ENCODE measurements at places on chromosomes 12 and 14. TPM values are rescaled to one million over a fixed set of nuclear protein-coding genes. Genes with fewer than 3 reads are reported as not detected.

The PLEKHG3 gene
- total RNA-seq: 55.6 TPM

DNA sequence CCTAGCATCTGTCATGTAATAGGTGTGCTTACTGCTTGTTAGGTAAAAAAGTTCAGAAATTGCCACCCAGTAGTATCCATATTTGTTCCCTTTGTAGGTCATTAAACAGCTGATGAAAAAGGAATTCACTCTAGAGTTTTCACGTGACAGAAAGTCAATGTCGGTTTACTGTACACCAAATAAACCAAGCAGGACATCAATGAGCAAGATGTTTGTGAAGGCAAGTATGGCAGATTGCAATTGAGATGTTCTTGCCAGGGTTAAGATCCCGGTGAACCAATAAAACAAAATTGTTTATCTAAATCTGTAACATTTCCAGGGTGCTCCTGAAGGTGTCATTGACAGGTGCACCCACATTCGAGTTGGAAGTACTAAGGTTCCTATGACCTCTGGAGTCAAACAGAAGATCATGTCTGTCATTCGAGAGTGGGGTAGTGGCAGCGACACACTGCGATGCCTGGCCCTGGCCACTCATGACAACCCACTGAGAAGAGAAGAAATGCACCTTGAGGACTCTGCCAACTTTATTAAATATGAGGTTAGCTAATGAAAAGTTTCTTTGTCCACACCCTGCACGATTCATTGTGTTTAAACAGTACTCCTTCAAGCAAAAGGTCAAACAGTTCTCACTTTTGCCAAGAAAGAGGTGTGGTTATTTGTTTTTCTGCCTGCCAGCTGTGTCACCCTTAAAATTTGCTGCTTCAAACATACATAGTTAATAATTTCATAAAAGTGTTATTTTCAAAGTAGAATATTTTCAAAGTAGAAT lies 58.3 kb downstream of the ATP2A2 start:
- no peak for DNase-seq

- no peak for DNase-seq
These were observed 22.0 kb downstream of the AP5M1 start for GRCh38 chr14:57290751-57291150.

GRCh38 chr14:24390701-24391468 lies 7.9 kb upstream of the NYNRIN start:
- no peak for DNase-seq

The IRF2BPL gene
- total RNA-seq: 74.6 TPM

GRCh38 chr12:52242442-52243258 lies 9.6 kb downstream of the KRT7 start:
- no peak for DNase-seq

DNA sequence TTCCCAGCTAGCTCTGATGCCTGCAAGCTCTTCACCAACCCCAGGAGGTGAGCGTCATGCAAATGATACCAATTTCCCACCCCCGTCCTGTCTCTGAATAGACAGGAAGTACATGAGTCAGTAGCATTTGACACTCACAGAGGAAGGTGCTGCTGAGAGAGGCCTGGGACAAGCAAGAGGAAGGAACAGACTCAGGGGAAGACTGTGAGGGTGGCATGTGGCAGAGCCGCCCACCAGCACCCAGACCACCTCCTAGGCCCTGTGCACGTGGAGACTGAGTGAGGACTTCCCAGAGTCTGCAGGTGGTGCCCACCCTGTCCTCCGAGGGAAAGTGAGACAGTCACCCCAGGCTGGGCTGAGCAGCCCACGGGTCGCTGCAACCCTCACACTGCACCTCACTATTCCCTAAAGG lies 199.5 kb upstream of the SFSWAP start:
- peak; percentile 3 for DNase-seq

- DNase-seq: no peak
These were observed 147.1 kb downstream of the MED13L start for GRCh38 chr12:116130431-116130830.

DNA sequence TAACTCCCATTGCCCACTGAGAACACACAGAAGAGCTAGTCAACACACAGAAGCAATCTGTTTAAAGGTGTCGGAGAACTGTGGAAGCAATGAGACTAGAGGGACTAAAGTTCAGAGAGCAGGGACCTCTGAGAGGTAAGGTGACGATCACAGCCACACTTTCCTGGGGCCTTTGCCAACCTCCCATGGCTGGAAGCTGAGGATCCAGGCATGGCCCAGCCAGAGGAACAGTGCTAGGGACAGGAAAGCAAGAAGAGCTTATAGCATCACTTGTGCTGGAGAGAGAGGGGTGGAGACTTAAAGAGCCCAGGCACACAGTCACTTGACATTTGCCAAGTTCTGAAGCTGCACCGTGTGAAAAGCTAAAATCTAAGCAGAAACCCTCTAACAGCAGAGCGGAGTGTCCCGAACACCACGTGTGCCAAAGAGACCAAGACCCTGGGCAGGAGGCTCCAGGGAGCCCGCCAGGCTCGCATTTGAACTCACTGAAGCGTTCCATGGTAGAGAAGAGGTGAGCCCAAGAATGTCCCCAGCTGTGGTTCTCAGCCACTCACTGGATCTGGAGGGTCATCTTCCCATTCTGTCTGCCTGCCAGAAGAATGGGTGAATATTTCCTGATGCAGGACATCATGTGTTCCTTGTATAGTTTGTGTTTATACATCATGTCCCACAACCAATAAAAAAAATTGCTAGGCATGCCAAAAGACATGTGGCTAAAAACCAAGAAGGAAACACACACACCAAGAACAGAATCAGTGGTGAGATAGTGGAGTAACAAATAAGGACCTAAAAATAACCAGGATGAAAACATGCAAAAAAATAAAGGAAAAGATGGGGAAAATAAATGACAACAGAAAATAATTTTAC lies 174.0 kb upstream of the C14orf180 start:
- no peak for DNase-seq

Measured in HCT116 (cell line).